ENCODE measurements at places on chromosomes 5 and 9.

DNA sequence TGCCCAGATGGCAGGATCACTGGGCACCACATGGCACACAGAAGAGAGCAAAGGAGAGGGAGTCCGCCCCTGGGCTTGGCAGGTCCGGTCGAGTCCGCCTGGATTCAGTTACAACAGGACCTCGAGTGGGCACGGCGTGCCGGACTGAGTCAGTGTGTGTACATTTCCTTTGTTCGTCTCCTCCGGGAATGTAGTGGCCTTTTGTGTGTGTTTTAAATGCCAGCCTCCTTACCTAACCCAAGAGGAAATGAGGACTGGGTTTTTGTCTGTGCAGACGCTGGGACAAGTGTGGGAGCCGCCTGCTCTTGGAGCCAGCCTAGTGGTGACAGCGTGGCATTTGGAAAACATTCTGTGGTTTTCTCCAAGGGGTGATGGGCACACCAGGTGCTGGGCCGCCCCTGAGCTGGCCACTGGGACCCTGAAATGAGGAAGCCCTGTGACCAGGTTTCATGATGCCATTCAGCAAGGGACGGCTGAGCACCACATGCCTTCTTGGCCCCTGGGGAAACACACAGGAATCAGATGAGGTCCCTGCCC, 9.6 kb downstream of the NEK6 start:
- DNase-seq, result no peak

DNA sequence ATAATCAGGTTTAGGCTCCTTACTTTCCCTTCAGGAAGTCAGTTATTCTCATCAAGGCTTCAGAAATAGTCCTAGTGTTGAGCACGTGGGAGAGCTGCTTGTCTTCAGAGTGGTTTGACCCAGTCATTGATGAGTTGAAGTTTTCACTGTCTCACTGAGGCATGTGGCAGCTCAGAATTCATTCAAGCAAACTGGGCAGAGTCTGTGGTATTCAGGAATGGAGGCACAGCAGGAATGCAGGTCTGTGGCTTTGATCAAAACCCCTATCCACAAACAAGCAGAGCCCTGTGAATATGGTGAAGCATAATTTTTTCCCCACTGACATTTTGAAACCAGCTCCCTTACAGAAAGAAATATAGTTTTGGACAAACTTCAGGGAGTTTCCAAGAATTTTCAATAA, 207.3 kb downstream of the CD180 start:
- DNase-seq, result no peak

GRCh38 chr5:106940986-106941385, 729.8 kb downstream of the EFNA5 start:
- no peak for DNase-seq

- no peak for DNase-seq
Observed at GRCh38 chr9:100602342-100602801, 24.5 kb downstream of the CAVIN4 start.

GRCh38 chr5:93636837-93637236, 53.8 kb downstream of the NR2F1 start:
- DNase-seq, result no peak

DNA sequence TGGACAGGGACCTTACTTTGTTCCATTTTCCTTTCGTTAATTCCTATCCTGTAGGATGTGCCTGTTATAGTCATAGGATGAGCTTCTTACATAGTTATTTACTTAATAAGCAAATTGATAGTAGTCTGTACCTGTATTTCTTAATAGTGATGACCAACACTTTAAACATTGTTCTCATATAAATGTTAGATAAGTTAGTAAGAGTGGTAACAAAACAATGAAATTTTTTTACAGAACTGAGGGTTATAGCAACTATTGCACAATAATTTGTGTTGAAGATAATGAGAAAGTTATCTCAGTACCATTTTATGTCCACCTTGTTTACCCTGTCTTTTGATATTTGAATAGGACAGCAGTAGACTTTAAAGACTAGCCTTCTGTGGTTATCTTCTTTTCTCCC, 162.9 kb upstream of the ELL2 start:
- no peak for DNase-seq

DNA sequence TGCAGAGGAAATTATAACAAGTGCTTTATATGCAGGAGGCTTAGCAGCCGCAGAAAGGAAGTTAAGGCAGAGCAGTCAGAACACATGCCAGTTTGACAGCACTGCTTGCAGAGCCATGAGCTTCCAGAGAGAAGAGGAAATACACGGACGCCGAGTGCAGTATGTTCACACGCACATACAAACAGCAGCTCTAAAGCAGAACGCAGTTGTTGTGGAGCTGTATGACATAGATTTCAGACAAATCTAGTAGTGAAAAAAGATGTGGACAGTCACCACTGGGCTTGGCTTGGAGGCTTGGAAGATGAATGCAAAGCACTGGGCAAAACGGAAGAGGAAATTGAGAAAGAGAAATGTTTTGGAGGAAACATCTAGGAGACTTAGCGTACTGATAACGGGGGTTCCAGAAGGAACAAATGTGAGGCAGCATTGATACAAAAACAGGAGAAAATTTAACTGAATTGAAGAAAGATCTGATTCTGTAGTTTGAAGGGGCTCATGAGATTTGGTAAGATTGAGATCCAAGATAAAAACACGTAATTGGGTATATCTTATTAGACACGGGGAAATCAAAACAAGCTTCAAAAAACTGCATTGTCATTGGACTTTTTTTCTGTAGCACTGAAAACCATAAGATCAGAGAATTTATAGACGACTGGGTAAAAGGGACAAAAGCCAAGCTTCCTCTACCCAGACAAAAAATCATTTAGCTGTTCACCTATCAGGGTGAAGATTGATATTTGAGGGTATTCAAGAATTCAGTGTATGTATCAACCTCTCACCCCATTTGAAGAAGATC, 19.6 kb upstream of the ROPN1L start:
- no peak for DNase-seq

DNA sequence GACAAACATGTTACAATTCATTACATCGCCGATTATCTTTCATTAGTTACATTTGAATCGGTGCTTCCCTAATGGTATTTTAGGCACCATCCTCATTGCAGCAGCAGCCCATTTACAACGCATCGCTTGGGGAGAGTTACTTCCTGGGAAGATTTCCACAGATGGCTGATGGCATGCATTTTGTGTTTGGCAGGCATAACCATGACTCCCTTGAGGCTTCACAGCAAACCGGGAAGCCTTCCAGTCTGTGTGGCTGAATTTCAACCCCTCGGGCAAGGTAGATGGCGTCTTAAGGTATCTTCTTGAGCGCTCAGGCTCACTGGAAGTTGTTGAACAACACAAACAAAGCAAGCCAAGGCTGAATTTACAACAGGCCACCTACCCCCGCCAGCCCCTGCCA, 1.6 kb upstream of the DNAH5 start:
- no peak for DNase-seq

GRCh38 chr9:27280249-27280648, 16.7 kb downstream of the EQTN start:
- DNase-seq, result no peak

DNA sequence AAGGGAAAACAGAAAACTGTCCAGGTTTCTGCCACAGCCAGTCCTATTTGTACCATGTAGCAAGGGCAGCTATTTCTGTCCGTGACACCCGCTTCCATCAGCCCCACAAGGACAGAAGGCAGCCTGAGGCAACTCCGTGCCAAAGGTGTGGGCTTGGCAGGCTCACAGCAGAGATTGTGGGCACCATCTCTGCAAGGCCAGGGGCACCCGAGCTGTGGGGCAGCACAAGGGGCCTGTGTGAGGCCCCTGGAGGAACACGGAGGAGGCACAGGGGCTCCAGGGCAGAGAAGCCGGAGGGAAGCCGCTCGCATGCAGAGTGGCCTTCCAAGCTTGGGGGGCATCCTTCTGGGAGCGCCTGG, 43.5 kb downstream of the COL23A1 start:
- no peak for DNase-seq

- no peak for DNase-seq
Observed at GRCh38 chr9:91882627-91883026, 67.4 kb downstream of the ROR2 start.

DNA sequence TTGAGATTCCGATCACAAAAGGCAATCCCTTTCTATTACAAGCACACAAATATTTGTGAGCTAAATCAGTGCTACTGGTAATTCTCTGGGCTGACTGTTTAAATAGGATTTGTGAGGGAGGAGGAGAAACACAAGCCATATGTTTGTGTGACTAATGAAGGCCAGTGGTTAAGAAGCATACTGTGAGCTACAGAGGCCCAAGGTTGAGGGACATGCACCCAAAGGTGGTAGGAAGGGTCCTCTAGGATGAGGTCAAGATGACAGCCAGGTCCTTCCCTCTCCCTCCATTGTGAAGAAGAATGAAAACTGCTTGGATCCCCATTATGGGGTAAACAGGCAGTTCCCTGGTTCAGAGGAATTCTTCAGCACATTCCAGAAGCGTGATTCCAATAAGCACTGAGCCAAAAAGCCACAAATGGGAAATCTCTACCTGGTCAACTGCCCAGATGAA, 83.9 kb downstream of the SPOCK1 start:
- DNase-seq, result no peak

GRCh38 chr9:93186215-93186945, 2.4 kb downstream of the WNK2 start:
- no peak for DNase-seq

GRCh38 chr9:107183176-107183575, 99.9 kb upstream of the RAD23B start:
- DNase-seq, result no peak

DNA sequence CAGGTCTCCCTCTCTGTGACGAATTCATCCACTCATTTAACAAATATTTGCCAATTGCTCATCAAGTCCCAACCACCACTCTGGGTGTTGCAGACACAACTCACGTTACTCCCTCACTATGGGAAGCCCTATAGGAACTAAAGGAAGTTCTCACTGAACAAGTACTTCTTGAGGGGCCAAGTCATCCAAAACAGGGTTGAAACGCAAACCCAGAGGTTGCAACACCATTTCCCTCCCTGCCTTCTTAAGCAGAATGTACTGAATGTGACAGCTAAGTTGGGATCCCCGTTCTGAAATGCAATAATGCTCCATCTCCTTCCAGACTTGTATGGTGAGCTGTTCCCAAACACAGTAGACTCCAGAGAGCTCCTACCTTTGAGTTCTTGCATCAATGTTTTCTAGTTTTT, 34.3 kb downstream of the EPB41L4B start:
- no peak for DNase-seq
